ENCODE measurements at places on chromosomes 5 and 9. TPM values are rescaled to one million over a fixed set of nuclear protein-coding genes. Genes with fewer than 3 reads are reported as not detected.

Gene PCDHGA4
- total RNA-seq = 0.10 TPM

DNA sequence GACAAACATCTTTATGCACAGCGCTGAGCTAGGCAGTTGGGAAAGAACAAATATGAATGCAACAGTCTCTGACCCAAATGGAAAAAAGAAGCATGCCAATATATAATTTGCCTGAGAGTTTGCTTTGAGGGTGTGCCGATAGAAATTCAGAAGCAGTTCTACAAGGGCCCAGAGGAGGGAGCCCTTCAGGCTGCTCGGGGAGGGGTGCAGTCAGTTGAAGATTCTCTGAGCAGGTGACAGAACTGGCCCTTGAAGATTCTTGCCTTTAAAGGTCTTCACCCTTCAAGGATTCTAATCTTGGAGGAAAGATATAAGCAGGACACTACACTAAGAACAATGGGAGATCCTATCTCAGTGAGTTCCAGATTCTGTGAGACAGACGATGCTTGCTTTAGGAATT lies 3.7 kb upstream of the PAPPA start:
- no peaks in the 10 kb centered on the region for H3K4me1 ChIP-seq
- peaks cover 30% of the 10 kb centered on the region for H3K27me3 ChIP-seq
- no peak for DNase-seq
- H3K36me3 ChIP-seq = no peaks in the 10 kb centered on the region
- H3K4me3 ChIP-seq = no peak overlapping the region
- H3K27ac ChIP-seq = no peak overlapping the region

DNA sequence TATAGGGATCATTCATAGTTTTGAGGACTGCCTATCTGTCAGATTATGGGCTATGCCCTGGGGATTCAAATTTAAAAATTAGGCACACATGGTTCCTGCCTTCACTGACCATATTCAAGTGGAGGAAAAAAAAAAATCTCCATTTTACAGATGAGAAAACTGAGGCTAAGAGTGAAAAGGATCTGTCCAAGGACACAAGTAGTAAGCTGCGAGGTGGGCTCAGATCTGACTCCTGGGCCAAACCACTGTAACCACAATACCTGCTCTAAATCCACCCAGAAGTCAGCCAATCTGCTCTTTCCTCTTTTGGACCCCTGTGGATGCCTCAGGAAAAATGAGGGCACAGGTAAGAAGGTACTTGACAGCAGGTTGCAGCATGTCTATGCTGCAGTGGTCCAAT lies 2.8 kb upstream of the TOR1A start:
- no peak for DNase-seq
- no peaks in the 10 kb centered on the region for H3K27me3 ChIP-seq
- H3K36me3 ChIP-seq = peaks cover 54% of the 10 kb centered on the region
- H3K27ac ChIP-seq = no peak overlapping the region
- peaks cover 15% of the 10 kb centered on the region for H3K4me1 ChIP-seq
- no peak overlapping the region for H3K4me3 ChIP-seq

- DNase-seq = no peak
- H3K4me1 ChIP-seq = no peaks in the 10 kb centered on the region
- no peak overlapping the region for H3K4me3 ChIP-seq
These were observed 93.7 kb upstream of the MRPS30 start for GRCh38 chr5:44714871-44715561.

- no peaks in the 10 kb centered on the region for H3K27me3 ChIP-seq
- no peak overlapping the region for H3K27ac ChIP-seq
- no peaks in the 10 kb centered on the region for H3K36me3 ChIP-seq
These were observed 298.4 kb upstream of the PRDM9 start for GRCh38 chr5:23208959-23209431.

All from activated CD4-positive, alpha-beta memory T cell treated with anti-CD3 and anti-CD28 coated beads, Interleukin-2, amount 10 ng/mL, durations not matched to agents 7 days and 5 days (primary cell).